ENCODE measurements at places on chromosomes 13 and 19. TPM values are rescaled to one million over a fixed set of nuclear protein-coding genes. Genes with fewer than 3 reads are reported as not detected.

Gene ZNF730
- 6.3 TPM for total RNA-seq

Gene HRC
- total RNA-seq = 2.4 TPM

Gene SULT2A1
- not detected for total RNA-seq

Gene PLIN4
- 120 TPM for total RNA-seq

Gene ZIM2
- not detected for total RNA-seq

Gene CHST8
- 0.39 TPM for total RNA-seq

Gene RDH8
- total RNA-seq = not detected

Gene ABCA7
- total RNA-seq = 9.6 TPM

Gene UBA52
- 520 TPM for total RNA-seq

Gene CRB3
- total RNA-seq = not detected

Gene WDR87
- total RNA-seq = not detected

Gene ZNF850
- total RNA-seq = 3.1 TPM

Gene JSRP1
- total RNA-seq = not detected

Gene PALM3
- 0.63 TPM for total RNA-seq

Gene FXYD7
- 5.7 TPM for total RNA-seq

DNA sequence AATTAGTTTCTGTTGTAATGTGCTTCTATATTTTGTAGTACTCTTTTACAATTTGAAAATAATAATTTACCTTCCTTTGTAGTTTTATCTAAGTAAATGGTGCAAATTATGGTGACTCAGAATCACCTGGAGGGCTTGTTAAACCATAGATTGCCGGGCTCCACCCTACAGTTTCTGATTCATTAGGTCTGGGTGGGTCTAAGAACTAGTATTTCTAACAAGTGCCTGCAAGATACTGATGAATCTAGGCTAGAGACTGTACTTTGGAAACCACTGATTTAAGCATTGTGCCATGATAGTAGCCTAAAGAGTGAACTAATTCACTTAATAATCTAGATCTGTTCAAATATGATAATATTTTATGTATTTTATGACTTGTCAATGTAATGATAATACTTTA is 437.4 kb upstream of the SPRY2 start:
- H3K36me3 ChIP-seq = no peaks in the 10 kb centered on the region
- H3K27ac ChIP-seq = no peak overlapping the region
- no peak overlapping the region for H3K4me3 ChIP-seq

DNA sequence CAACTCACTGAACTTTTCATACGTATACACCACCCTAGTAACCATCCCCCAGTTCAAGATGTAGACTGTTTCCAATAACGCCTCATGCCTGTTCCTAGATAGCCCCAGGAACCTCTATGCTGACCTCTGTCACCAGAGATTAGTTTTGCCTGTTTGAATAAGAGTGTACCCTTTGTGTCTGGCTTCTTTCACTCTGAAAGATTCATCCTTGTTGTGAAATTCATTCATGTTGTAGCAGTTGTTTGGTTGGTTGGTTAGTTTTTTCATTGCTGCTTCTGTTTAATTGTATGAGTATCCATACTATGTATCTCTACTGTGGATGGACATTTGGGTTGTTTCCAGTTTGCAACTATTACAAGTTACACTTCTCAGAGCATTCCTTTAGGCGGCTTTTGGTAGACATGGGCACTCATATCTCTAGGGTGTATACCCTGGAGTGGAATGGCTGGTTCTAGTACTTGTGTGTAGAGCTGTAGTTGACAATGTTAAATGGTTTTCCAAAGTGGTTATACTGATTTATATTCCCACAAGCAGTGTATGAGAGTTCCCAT is 1.6 kb downstream of the RNASEH2B start:
- no peaks in the 10 kb centered on the region for H3K36me3 ChIP-seq
- DNase-seq = no peak
- H3K27me3 ChIP-seq = no peaks in the 10 kb centered on the region
- H3K4me1 ChIP-seq = no peaks in the 10 kb centered on the region
- H3K27ac ChIP-seq = peak overlapping the region; percentile 95

DNA sequence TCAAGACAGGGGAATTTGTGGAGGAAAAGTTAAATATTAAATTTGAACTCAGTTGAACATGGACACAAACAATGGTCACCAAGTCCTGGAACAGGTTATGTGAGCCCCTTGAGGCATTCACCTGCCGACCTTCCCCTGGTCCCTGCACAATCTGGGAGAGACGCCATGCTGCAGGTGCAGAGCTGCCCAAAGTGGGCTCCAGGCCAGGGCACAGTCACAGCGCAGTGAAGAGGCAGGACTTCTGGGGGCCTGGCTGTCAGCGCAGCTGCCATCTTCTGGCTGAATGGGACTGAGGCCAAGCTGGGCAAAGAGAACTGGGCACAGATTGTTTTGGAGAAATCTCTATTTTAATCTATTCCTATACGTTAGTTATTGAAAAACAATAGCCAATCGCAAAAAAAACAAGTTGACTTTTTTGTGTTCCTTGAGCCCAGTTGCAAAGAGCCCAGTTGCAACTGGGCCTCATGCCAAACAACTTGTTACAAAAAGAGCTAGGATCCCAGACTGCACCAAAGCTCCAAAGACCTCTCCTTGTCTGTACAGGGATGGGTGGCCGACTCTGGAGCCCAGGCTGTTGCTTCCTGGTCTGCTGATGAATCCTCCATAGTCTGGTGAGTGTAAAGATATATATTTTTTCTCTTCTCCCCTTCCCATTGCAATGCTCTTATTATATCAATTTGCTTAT is 1.2 kb upstream of the ZNF626 start:
- no peaks in the 10 kb centered on the region for H3K27me3 ChIP-seq
- H3K4me1 ChIP-seq = peaks cover 26% of the 10 kb centered on the region
- H3K36me3 ChIP-seq = no peaks in the 10 kb centered on the region
- H3K4me3 ChIP-seq = no peak overlapping the region
- DNase-seq = no peak

DNA sequence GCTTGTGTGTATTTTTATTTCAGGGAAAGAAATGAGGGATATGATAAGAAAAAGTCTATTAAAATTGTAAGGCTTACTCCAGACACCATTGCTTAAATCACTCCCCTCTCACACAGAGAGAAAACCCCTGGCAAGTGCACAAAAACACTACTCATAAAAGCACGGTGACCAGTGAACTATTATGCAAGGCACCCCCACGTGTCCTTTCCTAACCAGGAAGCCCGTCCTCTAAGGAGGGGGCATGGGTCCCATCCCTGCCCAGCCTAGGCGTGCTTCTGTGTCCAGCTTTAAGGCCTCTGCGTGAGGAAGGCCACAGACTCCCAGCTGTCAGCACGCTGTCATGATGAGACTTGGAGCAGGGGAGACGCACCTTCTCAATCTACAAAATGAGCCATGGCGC is 83.5 kb downstream of the SLC7A1 start:
- peak; percentile 84 for DNase-seq
- no peak overlapping the region for H3K4me3 ChIP-seq
- H3K36me3 ChIP-seq = no peaks in the 10 kb centered on the region
- H3K4me1 ChIP-seq = no peaks in the 10 kb centered on the region

DNA sequence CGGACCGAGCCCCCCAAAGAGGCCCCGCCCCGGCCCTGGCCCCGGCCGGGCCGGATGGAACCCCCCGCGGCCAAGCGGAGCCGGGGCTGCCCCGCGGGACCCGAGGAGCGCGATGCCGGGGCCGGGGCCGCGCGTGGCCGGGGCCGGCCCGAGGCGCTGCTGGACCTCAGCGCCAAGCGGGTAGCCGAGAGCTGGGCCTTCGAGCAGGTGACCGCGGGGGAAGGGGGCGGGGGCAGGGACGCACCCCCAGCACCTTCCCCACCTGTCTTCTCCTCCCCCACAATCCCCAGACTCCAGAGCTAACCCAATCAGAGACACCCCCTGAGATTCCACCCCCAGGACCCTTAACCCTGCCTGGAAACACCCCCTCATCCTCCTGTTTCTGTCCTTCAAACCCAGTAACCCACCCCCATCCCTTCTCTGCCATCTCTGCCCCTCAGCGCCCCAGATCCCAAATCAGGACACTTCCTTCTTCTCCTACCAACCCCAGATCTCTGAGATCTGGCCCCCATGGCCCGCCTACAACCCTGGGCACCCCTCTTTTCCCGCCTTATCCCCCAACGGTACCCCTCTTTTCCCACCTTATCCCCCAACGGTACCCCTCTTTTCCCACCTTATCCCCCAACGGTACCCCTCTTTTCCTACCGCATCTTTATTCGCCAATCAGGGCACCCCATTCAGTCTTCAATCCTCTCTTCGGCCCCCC is 505 bp downstream of the ZSWIM4 start:
- no peaks in the 10 kb centered on the region for H3K4me1 ChIP-seq
- peak overlapping the region; percentile 54 for H3K4me3 ChIP-seq
- DNase-seq = no peak
- H3K27me3 ChIP-seq = no peaks in the 10 kb centered on the region
- H3K36me3 ChIP-seq = no peaks in the 10 kb centered on the region

DNA sequence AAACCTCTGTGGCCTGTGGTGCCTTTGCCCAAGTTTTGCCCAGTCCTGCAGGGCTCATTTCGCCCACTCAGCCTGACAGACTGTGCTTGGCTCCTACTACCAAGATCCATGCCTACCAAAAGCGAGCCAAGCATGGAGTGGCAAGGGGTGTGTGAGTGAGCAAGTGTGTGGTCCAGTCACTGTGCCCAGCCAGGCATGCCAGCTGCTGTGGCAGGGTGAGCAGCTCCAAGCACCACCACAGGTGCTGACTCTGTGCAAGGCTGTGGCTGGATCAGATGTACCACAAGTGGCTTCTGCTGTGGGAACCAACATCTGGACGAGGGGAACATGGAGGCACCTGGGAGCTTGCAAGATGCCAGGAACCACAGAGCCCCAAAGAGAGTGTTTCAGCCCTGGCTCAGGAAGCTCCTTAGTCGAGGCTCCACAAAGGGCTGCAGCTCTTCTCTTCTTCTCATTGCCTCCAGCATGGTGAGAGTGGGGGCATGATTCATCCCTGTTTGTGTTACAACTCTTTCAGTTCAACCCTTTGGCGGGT is 1564.2 kb upstream of the MIR17HG start:
- no peaks in the 10 kb centered on the region for H3K27me3 ChIP-seq
- H3K36me3 ChIP-seq = no peaks in the 10 kb centered on the region
- no peak overlapping the region for H3K27ac ChIP-seq
- H3K4me1 ChIP-seq = no peaks in the 10 kb centered on the region
- DNase-seq = no peak

- H3K4me3 ChIP-seq = no peak overlapping the region
- H3K4me1 ChIP-seq = no peaks in the 10 kb centered on the region
- H3K36me3 ChIP-seq = no peaks in the 10 kb centered on the region
- no peaks in the 10 kb centered on the region for H3K27me3 ChIP-seq
Measured at GRCh38 chr13:85508683-85509329, 290.4 kb downstream of the SLITRK6 start.

DNA sequence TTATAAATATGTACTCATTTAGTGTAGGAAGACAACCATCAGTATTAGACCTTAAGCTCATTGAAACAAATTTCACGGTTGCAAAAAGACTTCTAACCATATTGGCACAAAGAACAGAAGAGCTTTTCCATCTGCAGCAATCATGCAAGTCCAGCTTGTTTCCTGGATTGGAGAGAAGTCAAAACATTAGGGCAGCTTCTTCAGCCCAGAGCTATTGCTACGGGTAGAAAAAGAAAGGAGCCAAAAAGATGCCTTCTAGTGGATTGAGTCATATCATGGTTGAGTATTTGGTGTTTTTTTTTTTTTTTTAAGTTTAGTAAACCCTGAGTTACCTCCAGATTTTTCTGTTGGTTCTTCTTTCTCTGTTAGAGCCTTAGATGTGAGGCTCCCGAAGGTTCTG is 99.8 kb downstream of the WDFY2 start:
- H3K27me3 ChIP-seq = no peaks in the 10 kb centered on the region
- no peaks in the 10 kb centered on the region for H3K36me3 ChIP-seq
- H3K4me1 ChIP-seq = peaks cover 14% of the 10 kb centered on the region
- H3K4me3 ChIP-seq = no peak overlapping the region
- no peak for DNase-seq

- H3K4me1 ChIP-seq = peaks cover 65% of the 10 kb centered on the region
- H3K27ac ChIP-seq = peak within 1 kb of the TSS; percentile 89
- no peaks in the 10 kb centered on the region for H3K27me3 ChIP-seq
- peak within 1 kb of the TSS; percentile 54 for H3K4me3 ChIP-seq
- no peak for DNase-seq
- no peaks in the 10 kb centered on the region for H3K36me3 ChIP-seq
Measured at GRCh38 chr19:44748426-44749254, at the start of gene BCL3. BCL3 (plus strand) TSS chr19:44748708; CDS start chr19:44748791, 83 bp downstream.

DNA sequence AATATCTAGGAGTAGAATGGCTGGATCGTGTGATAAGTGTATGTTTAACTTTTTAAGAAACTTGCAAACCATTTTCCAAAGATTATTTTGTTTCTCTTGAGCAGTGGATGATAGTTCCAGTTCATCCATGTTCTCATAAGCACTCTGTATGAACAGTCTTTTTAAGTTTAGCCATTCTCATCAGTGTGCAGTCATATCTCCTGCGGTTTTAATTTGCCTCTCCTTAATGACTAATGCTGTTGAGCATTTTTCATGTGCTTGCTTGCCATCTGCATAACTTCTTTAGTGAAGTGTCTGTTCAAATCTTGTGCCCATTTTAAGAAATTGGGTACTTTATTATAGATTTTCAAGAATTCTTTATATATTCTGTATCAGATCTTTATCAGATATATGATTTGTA is 58.6 kb downstream of the WASF3 start:
- DNase-seq = no peak
- no peak overlapping the region for H3K27ac ChIP-seq
- no peaks in the 10 kb centered on the region for H3K27me3 ChIP-seq
- no peaks in the 10 kb centered on the region for H3K36me3 ChIP-seq

- H3K4me1 ChIP-seq = no peaks in the 10 kb centered on the region
- no peak overlapping the region for H3K4me3 ChIP-seq
- H3K27ac ChIP-seq = no peak overlapping the region
- H3K27me3 ChIP-seq = no peaks in the 10 kb centered on the region
Measured at GRCh38 chr19:45059258-45059965, 16.9 kb downstream of the ZNF296 start.

DNA sequence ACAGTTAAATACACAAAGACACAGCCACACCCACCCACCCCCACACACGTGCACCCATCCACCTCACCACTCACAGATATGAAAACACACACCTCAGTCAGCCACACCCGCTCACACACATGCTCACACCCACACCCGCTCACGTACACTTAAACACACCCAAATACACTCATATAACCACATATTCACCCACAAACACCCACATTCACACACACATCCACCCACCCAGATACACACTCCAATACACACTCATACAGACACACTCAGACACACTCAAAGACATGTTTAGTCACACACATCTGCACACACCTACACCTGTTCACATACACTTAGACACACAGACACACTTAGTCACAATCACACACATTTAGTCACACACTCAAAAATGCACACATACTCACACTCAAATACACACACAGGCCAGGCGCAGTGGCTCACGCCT is 30.6 kb downstream of the ADGRL1 start:
- no peak overlapping the region for H3K27ac ChIP-seq
- peaks cover 70% of the 10 kb centered on the region for H3K36me3 ChIP-seq
- no peaks in the 10 kb centered on the region for H3K4me1 ChIP-seq
- H3K4me3 ChIP-seq = no peak overlapping the region

GRCh38 chr19:48509467-48510194 is 2.0 kb downstream of the LMTK3 start:
- H3K4me3 ChIP-seq = no peak overlapping the region
- no peak for DNase-seq
- no peaks in the 10 kb centered on the region for H3K4me1 ChIP-seq
- H3K36me3 ChIP-seq = no peaks in the 10 kb centered on the region

GRCh38 chr13:74158028-74158427 is 23.8 kb upstream of the KLF12 start:
- H3K4me3 ChIP-seq = no peak overlapping the region
- H3K36me3 ChIP-seq = no peaks in the 10 kb centered on the region
- no peak for DNase-seq
- no peak overlapping the region for H3K27ac ChIP-seq
